ENCODE measurements at places on chromosomes 2 and 18.

GRCh38 chr2:44802777-44803424 lies 138.6 kb upstream of the SIX3 start:
- no peak for DNase-seq

- DNase-seq = no peak
Measured at GRCh38 chr18:27763341-27763740, 413.6 kb downstream of the CDH2 start.

GRCh38 chr18:75324686-75325257 lies 102.7 kb downstream of the SMIM21 start:
- no peak for DNase-seq

DNA sequence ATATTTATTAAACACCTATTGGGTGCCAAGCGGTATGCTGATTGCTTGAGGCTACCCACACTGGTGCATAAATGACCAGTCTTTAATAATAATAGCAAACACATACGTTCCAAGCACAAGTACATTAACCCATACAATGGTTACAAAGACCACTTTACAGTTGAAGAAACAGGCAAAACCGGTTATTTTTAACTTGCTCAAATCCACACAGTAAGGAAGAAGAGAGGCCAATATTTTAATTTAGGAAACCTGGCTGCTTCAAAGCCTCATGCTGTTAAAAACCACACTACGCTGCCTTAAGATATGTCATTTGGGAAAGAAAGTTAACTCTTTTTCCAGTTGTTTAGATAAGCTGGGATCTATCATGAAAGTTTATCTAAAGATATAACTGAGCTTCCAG lies 2.4 kb upstream of the IMPA2 start:
- no peak for DNase-seq

- no peak for DNase-seq
Measured at GRCh38 chr2:124524155-124524915, 499.2 kb downstream of the CNTNAP5 start.

DNA sequence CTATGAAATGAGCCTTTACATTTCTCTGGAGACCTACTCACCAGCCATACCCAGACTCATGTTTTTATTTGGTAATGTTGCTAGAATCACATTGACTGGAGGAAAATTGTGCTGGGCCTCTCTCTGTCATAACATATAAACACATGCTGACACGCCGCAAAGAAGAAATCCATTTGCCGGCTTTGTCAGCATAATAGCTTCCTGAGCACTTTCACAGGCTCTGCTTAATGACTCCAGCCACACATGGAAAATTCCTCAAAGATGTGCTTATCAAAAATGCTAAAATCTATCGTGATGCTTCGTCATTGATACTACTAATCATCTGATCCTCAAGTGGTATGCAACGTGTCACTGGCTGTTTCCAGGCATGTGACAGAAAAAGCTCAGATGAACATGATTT lies 63.1 kb downstream of the RND3 start:
- DNase-seq = no peak

DNA sequence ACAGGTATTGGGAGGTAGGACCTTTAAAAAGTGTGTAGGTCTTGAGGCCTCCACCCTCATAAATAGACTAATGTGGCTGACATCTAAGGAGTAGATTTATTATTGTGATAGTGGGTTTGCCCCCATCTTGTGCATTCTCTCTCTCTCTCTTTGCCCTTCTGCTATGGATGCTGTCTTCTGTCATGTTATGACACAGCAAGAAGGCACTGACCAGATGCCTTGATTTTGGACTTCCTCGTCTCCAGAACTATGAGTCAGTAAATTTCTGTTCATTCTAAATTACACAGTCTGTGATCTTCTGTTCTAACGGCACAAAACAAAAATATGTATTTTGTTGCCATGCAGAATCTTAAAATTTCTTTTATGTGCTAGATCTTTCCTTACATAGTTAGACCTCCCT lies 66.9 kb downstream of the ATAD2B start:
- DNase-seq = no peak

GRCh38 chr18:28808373-28808772 lies 631.4 kb upstream of the CDH2 start:
- DNase-seq = no peak

DNA sequence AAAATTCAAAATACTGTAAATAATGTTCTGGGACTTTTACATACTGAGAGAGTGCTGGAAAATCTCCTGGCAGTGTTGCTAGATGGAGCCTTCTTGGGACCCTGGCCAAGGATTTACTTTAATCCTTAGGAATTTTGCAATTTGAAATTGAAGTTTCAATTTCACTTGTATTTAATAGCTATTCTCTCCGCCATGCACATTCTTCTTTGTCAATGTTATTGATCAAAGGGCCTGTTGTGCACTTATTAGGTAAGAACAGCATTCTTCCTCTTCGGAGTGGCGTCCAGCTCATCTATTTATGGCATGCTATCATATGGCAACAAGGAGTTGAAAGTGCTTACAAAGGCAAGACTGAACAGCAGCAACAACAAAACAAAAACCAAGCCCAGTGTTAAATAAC lies 40.1 kb upstream of the SOS1 start:
- DNase-seq = no peak

DNA sequence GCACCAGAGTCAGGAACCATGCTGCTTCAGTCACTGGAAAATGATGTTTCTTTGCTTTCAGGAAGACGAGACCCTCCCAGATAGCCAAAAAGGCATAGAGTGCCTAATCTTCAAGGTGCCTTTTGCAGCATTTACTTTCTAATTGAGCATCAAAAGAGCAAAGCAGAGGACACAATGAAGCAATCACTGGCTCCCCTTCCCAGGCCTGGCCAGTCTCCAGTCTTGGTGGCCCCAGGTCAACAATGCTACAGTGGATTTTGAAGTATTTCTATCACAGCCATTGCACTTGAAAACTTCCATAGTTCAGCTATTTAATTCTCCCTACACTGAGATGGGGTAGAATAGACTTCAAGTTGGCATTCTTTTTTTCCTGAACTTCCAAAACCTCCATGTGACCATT lies 15.4 kb downstream of the ZBTB7C start:
- DNase-seq = no peak

GRCh38 chr2:8847400-8847799 lies 10.0 kb upstream of the KIDINS220 start:
- DNase-seq = no peak

- DNase-seq = no peak
Measured at GRCh38 chr2:32965523-32966171, 18.9 kb downstream of the LTBP1 start.

DNA sequence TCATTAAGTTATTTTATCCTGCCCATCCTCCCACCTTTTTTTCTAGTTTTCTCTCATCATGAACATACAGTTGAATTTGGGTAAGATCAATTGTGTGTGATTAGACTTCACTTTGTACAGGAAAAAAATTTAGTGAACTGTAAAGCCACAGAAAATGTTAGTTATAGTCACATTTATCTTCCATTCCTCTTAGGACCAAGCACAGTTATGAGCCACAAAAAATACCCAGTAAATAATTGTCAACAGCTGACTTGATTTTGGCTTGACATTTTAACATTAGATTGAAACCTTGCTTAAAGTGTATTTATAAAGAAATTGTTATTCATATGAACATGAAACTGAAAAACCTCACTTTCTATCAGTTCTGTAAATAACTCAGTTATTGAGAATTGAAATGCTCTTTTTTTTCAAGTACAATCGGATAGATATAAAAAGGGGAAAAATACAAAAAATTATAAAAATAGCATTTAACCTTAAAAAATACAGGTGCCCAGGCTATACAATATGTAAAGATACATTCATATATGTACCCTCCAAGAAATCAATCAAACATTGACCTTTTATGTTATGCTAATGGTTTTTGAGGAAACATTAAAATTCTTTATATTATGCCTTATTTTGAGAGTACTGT lies 389.5 kb upstream of the NRP2 start:
- DNase-seq = no peak

DNA sequence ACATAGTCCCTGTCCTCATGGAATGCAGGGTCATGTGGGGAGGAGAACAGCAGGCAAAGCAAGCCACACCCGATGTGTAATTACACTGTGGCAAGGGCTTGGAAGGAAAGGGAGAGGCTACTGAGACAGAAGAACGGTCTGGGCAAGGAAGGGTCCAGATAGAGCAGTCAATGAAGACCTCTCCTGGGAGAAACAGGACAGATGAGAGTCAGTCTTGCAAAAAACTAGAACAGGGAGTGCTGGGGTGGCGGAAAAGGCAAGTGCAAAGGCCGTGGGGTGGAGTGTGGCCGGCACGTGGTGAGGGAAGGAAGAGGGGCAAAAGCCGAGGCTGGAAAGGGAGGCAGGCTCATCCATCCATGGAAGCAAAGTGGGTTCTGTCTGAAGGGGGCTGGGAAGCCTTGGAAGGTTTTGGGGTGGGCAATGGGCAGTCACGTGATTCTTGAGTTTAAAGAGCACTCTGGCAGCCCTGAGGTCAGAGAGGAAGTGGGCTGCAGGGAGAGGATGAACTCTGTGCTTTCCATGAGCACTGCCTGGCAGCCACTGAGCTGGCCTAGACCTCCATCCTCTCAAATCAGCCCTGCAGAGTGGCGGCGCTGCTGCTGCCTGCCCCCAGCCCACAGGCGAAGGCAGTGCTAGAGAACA lies 182.2 kb downstream of the INHBB start:
- no peak for DNase-seq

DNA sequence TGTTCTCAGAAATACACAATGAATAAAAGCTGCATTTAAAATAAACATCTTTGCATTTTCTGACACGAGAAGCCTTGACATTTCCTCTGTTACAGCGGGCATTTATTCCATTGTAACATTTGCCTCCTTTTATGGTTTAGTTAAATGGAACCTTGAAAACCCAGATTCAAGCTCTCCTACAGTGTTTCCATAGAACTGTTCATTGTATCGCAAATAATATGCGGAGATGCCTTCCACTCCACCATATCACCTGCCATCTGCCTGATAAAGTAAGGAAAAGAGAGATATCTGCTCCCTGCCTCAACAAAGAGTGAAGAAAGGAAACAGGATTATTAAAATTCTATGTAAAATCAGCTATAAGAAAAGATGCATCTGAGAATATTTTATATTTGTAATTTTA lies 69.8 kb downstream of the CDH19 start:
- DNase-seq = no peak

DNA sequence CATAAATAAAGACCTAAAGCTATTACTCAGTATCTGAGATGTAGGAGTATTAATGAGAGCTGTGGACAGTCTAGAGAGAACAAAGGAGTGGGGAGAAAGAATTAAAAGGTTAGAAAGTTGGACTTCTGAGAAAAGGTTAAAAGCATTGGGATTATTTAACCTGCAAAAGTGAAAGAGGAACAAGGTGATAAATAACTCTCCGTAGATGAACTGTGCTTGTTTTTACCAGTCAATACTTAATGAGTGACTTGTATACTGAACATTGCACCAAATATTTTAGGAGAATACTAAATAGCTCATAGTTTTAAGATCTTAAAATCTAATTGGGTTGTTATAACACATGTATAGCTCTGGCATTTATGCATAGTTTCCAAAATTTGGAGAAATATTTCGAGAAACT lies 137.5 kb downstream of the GPD2 start:
- DNase-seq = no peak

GRCh38 chr2:214899751-214900150 lies 90.3 kb upstream of the BARD1 start:
- DNase-seq = no peak

GRCh38 chr2:149281441-149281840 lies 48.9 kb upstream of the LYPD6 start:
- DNase-seq = no peak

DNA sequence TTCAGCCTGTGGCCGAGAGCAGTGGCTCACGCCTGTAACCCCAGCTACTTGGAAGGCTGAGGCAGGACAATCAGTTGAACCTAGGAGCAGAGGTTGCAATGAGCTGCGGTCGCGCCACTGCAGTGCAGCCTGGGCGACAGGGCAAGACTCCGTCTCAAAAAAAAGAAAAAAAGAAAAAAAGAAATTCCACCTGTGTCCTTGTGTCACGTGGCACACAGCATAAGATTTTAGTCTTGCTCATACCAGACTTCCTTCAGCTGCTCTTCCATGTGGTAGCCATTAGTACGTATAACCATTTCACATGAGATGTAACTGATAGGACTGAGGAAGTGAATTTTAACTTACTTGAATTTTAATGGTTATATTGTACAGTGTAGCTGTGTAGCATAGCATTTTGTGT lies 4.0 kb downstream of the NOP58 start:
- DNase-seq = no peak

GRCh38 chr2:225282858-225283710 lies 116.4 kb upstream of the NYAP2 start:
- DNase-seq = no peak

DNA sequence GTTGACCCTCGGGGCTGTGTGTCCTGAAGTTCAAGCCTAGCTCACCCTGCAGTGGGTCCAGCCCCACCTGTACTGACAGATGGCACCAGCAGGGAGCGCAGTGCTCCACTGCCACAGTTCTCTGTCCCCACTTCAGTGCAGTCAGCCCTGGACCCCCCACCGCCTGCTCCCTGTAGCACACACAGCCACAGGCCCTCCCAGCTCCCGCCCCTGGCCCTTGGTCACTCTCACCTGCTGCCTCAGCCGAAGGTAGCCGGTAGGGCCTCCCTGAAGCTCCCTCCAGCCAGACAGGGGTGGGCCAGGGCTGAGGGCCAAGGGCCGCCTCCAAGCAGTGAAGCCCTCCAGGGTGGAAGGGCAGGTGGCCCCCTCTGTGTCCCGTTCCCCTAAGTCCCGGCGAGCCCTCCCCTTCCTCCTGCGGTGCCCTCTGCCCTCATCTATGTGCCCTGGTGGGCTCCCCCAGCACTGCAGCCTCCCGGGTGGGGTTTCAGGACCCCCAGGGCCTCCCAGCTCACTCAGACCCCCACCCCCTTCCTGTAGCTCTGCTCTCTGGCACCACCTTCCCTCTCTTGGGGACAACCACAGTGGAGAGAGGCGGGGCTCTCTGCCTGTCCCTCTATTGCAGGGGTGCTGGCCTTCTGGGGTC lies 10.8 kb upstream of the ALPP start:
- no peak for DNase-seq

GRCh38 chr2:238330391-238330790 lies 10.1 kb downstream of the TRAF3IP1 start:
- DNase-seq = no peak

DNA sequence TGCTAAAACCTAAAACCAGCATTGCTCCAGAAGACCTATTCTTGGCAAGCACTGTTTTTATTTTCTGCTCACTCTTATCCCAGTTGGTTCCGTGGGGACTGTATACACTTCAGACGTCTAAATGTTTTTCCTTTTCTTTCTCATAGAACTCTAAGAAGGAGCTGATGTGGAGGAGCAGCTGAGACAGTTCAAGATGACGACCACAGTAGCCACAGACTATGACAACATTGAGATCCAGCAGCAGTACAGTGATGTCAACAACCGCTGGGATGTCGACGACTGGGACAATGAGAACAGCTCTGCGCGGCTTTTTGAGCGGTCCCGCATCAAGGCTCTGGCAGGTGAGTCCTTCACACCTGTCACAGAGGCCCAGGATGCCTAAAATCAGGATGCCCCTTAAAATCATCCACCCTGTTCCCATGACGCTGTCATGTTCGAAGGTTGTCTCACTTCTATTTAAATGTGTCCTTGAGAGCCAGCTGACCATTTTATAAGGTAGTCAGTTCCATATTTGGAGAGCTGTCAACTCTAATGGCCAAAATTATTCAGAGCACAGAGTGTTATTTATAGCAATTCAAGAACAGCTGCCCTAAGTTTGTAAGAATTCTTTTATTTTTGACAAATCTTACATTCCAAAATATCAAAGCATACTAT lies 70.2 kb downstream of the SPTBN1 start:
- DNase-seq = no peak

- no peak for DNase-seq
Measured at GRCh38 chr18:76264198-76264875, 230.7 kb downstream of the ZNF516 start.

GRCh38 chr2:172109988-172110811 lies 7.5 kb upstream of the DLX2 start:
- no peak for DNase-seq

Measured in activated naive CD4-positive, alpha-beta T cell (primary cell).